CD4-positive, CD25-positive, alpha-beta regulatory T cell (primary cell): ENCODE measurements at places on chromosomes 2 and 18. TPM values are rescaled to one million over a fixed set of nuclear protein-coding genes. Genes with fewer than 3 reads are reported as not detected.

- H3K27me3 ChIP-seq = no peaks in the 10 kb centered on the region
- H3K36me3 ChIP-seq = no peaks in the 10 kb centered on the region
- no peak overlapping the region for H3K4me3 ChIP-seq
Measured at GRCh38 chr18:75824661-75825060, 397.2 kb upstream of the SMIM21 start.

DNA sequence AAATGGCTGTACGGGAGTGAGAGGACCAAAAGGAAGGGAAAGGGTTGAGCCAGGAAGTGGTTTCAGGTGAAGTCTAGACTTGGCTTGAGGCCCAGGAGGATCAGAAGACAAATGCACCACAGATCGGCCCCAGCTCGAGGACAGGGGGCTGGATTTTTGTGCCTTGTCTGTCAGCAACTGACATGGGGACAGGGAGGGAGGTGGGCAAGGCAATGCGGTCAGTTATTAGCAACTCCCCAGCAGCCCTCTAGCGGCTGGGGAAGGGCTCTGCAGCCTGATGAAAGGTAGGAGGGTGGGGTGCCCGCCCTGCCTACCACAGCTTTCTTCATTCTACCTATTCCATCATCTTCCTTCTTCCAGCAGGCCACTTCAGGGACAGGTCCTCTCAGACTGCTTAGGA is 50.0 kb downstream of the CPO start:
- no peaks in the 10 kb centered on the region for H3K36me3 ChIP-seq
- peak; percentile 24 for DNase-seq
- H3K4me1 ChIP-seq = peaks cover 5% of the 10 kb centered on the region
- no peaks in the 10 kb centered on the region for H3K27me3 ChIP-seq
- no peak overlapping the region for H3K4me3 ChIP-seq
- no peak overlapping the region for H3K27ac ChIP-seq

DNA sequence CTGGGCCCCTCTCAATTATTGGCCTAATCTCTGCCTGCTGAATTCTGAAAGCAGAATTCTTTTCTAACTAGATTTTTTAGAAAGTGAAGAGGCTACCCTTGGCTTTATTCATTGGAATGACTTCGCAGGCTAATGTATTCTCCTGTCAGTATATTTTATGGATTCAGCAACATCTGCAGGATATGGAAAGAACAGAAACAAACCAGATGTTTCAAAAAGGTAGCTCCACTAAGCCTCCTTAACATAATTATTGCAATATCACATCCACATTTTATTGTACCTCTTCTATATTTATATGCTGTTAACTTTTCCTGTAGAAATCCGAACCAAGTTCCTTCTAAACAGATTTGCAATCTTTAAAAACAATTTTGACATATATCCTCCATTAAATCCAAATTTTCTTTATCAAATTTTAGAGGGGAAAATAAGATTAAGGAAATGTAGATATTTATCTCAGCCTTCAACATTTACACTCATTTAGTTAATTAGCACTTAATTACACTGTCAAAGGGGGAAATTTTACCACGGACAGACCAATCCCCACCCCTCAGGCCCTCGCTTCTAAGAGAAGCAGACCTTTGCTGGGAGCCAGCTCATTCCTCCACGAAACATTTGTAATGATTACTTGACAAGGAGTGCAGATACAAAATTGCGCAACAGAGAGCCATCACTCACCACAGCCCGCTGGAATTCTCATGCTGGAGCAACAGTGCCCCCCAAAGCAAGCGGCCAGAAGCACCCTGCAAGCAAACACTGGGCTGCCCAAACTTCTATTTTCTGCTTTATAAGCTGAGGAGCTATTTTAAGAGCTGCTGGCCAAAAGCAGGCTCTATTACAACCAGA is 253.4 kb downstream of the ETAA1 start:
- H3K27ac ChIP-seq = no peak overlapping the region
- H3K4me1 ChIP-seq = no peaks in the 10 kb centered on the region
- H3K36me3 ChIP-seq = no peaks in the 10 kb centered on the region
- H3K4me3 ChIP-seq = no peak overlapping the region
- H3K27me3 ChIP-seq = no peaks in the 10 kb centered on the region
- DNase-seq = peak; percentile 1

DNA sequence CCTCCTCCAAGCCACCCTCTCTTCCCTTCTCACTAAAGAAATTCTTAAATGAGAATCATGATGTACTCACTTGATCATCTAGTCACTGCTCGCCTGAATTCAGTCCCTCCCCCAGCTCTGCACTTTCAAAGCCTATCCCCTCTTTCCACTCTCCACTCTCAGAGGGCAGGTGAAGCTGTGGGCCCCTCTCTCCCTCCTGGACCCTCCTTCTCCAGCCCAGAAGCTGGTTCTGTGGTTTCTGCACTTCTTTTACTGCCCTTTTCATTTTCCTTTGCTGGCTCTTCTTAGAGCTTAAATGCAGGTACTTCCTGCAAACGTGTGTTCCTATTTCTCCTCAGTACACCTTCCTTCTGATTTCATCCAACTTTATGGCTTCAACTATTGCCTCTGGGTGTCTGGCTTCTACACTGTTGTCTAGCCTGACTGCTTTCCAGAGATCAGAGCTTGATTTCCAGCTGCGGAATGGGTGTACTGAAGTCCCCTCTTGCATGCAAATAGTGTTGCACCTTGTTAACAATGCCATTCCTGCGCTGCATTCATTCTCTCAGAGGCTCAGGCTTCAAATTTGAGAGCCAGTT is 15.3 kb upstream of the TXNDC2 start:
- no peaks in the 10 kb centered on the region for H3K36me3 ChIP-seq
- no peak for DNase-seq
- no peaks in the 10 kb centered on the region for H3K4me1 ChIP-seq
- no peak overlapping the region for H3K27ac ChIP-seq
- no peak overlapping the region for H3K4me3 ChIP-seq

DNA sequence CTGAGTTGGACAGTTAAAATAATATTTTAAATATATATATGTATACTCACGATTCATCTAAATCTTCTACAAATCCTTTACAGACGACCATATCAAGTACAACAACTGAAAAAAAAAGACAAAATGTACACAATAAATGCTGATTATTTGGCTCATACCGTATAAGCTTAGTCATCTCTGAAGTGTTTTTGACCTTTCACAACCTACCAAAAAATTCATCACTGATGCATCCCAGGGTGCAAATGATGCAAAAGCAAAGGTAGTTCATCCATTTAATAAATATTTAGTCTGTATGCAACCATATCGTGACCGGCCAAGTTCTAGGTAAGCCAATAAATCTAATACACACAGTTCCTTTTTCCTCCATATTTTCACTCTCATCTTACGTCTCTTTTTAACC is 1.1 kb downstream of the TMX3 start:
- no peaks in the 10 kb centered on the region for H3K27me3 ChIP-seq
- H3K4me1 ChIP-seq = peaks cover 41% of the 10 kb centered on the region
- H3K36me3 ChIP-seq = peaks cover 36% of the 10 kb centered on the region
- no peak for DNase-seq
- H3K27ac ChIP-seq = peak overlapping the region; percentile 72

GRCh38 chr18:13359210-13359609 is 140.7 kb downstream of the LDLRAD4 start:
- no peak overlapping the region for H3K27ac ChIP-seq
- H3K27me3 ChIP-seq = no peaks in the 10 kb centered on the region
- no peaks in the 10 kb centered on the region for H3K36me3 ChIP-seq
- no peak overlapping the region for H3K4me3 ChIP-seq
- no peak for DNase-seq

GRCh38 chr2:167990062-167990461 is 257.3 kb downstream of the STK39 start:
- peaks cover 8% of the 10 kb centered on the region for H3K36me3 ChIP-seq
- no peak overlapping the region for H3K27ac ChIP-seq
- H3K4me3 ChIP-seq = no peak overlapping the region
- no peaks in the 10 kb centered on the region for H3K27me3 ChIP-seq
- no peaks in the 10 kb centered on the region for H3K4me1 ChIP-seq

DNA sequence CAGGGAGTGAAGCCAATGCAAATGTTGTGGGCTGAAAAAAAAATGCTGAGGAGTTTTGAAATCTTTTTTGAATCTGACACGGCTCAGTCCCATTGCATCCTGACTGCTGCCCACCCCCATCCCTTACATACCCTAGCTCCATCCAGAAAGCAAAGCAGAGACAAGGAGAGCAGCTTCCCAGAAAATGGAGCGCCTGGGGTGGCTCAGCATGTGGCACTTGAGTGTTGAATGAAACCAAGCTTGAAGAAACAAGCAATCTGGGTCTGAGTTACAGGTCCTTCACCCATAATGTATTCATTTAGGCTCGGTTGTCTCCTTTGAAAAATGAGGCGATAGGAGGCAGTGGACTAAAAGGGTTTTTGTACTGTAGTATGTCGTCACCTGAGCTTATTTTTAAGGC is 244.2 kb upstream of the ACVR2A start:
- no peak overlapping the region for H3K4me3 ChIP-seq
- H3K36me3 ChIP-seq = no peaks in the 10 kb centered on the region
- H3K4me1 ChIP-seq = no peaks in the 10 kb centered on the region
- no peak overlapping the region for H3K27ac ChIP-seq
- DNase-seq = no peak
- H3K27me3 ChIP-seq = no peaks in the 10 kb centered on the region

DNA sequence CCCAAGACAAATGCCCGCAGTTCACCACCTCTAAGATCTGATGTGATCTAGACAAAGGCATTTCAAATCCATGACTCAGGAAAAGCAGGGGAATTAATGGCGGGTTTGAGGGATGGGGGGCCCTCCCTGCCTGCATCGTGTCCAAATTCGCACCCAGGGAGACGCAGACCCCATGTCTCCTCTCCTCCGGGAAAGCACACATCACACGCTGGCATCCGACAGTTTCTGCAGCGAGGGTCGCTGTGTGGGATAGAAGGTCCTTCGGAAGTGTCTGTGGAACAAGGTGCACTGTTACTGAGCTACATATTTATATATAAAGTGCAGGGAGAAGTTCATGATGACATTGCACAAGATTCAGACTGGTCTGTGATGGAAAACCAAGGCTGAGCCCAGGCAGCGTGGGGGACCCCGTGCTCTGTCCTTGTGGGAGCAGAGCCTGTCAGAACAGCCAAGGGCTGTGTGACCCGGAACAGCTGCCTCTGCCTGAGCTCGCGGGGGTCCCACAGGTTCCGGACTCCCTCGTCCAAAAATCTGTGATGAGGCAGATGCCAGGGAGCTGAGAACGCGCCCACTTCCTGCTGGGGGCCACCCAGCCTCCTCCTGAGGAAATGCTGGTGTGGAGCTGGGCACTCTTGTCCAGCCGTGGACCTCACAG is 82.3 kb upstream of the CTDP1 start:
- H3K4me3 ChIP-seq = no peak overlapping the region
- H3K27me3 ChIP-seq = no peaks in the 10 kb centered on the region
- no peak for DNase-seq
- H3K27ac ChIP-seq = no peak overlapping the region
- H3K36me3 ChIP-seq = no peaks in the 10 kb centered on the region

DNA sequence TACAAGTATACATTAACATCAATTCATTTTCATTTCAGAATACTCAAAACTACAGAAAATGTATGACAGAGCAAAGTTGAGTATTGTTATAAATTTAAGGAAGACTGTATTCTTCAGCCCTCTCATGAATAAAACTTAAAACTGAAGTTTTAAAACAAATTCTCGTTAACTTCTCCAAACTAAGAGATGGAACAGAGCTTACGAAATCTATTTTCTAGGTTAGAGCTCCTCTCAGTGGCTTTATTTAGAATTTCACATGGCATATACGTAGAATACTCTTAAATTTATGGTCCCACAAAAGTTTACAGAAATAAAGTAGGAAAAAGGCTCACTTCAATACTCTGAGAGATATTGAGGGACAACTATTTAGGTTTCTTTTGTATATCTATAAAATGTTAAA is 612.1 kb downstream of the KCNJ3 start:
- DNase-seq = peak; percentile 2
- H3K27me3 ChIP-seq = no peaks in the 10 kb centered on the region
- H3K27ac ChIP-seq = no peak overlapping the region
- H3K4me3 ChIP-seq = no peak overlapping the region

DNA sequence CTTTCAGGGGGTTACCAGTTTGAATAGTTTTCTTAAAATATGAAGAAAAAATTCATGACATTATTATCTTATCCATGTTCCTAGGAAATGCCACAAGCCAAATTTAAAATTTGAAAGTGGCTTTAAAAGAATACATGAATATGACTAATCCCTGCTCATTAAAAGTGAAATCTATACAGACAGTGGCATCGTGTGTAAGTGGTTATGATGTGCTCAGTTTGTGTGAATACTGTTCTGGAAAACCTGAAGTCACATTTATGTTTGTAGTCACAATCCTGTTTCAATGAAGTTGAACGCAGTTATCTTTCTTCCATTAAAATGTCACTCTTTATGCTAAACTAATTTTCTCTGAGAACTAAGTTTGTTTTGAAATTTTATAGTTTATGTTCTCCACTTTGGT is 75.8 kb downstream of the GORASP2 start:
- H3K4me1 ChIP-seq = no peaks in the 10 kb centered on the region
- no peak overlapping the region for H3K27ac ChIP-seq
- no peak for DNase-seq
- H3K27me3 ChIP-seq = no peaks in the 10 kb centered on the region

GRCh38 chr2:236061899-236062298 is 106.3 kb downstream of the GBX2 start:
- H3K4me1 ChIP-seq = no peaks in the 10 kb centered on the region
- no peak for DNase-seq
- H3K27ac ChIP-seq = no peak overlapping the region
- H3K27me3 ChIP-seq = no peaks in the 10 kb centered on the region
- H3K4me3 ChIP-seq = no peak overlapping the region
- no peaks in the 10 kb centered on the region for H3K36me3 ChIP-seq

DNA sequence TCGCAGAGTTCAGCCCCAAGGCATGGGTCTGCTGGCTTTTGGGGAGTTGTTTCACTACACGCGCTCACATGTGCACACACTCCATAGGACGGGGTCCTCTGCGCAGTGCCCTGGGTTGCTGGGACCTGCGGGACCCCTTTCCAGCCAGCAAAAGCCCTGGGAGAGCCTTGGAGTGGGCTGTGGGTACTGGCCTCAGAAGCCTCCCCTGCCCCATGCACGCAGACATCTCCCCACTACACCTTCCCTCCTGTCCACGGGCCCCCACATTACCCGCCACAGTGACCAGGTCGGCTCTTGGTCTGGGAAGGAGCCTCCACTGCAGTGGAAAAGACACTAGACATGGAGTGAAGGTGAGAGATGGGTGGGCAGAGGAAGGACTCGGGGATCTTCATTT is 48.5 kb downstream of the FAM168B start:
- no peak overlapping the region for H3K27ac ChIP-seq
- peaks cover 25% of the 10 kb centered on the region for H3K4me1 ChIP-seq
- H3K27me3 ChIP-seq = no peaks in the 10 kb centered on the region
- H3K4me3 ChIP-seq = no peak overlapping the region

The KCNG2 gene
- not detected for total RNA-seq

The SLC9A2 gene
- total RNA-seq = not detected

The EMX1 gene
- total RNA-seq = not detected

The AQP12B gene
- not detected for total RNA-seq

The DAW1 gene
- total RNA-seq = not detected
